ENCODE measurements at places on chromosomes 6 and 20.
A peak's percentile ranks its signal among the peaks of the same experiment; 100 is the strongest.

GRCh38 chr6:2809015-2809414, 32.6 kb downstream of the SERPINB1 start:
- no peak for DNase-seq

DNA sequence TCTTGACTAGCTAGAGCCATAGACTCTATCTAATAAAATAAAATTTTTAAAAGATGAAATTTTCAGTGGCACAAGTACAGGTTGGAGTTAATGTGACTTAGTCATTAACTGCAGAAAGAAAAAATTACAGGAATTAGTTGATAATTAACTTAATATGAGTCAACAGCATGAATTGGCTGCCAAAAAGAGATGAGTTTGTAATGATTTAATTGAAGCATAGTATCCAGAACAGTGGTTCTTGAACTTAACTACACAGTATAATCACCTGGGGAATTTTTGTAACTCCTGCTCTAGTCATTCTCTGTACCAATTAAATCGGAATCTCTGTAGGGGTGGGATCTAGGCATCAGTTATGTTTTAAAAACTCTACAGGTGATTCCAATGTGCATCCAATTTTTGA, 46.3 kb upstream of the HMGN3 start:
- DNase-seq, result no peak

- DNase-seq, result no peak
Measured at GRCh38 chr20:57203986-57204385, 62.5 kb downstream of the BMP7 start.

DNA sequence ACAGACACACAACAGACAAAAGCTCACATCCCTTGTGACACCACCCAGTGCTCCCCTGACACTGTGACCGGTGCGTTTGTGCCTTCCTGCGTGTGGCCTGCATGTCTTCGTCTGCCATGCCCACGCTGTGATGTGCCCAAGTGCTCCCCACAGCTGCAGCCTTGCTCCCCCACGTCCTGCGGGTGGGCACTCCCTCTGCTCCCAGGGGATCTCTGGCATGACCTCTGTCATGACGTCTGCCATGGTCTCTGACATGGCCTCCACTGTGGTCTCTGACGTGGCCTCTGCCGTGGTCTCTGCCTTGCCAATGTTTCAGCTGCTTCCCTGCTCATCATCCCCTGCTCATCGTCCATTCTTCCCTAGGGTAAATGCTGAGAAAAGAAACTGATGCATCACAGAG, 200.9 kb downstream of the DLL1 start:
- DNase-seq, result peak; percentile 16

DNA sequence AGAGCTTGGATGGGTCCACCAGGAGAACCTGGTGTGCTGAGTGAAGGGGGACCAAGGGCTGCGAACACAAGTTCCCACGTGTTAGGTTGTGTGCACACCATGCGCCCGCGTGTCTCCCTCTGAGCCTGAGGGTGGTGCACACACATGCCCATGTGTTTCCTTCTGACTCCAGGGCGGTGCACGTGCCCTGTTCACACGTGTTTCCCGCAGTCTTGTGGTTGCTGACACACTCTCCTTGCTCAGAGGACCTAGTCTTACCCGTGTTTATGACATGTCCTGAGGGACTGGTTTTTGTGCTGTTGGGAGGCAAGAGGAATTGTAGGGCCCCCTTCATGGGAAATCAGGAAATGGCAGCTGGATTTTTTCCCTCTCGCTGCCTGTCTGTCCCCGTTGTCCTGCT, 36.3 kb upstream of the PCMTD2 start:
- DNase-seq, result peak; percentile 10

DNA sequence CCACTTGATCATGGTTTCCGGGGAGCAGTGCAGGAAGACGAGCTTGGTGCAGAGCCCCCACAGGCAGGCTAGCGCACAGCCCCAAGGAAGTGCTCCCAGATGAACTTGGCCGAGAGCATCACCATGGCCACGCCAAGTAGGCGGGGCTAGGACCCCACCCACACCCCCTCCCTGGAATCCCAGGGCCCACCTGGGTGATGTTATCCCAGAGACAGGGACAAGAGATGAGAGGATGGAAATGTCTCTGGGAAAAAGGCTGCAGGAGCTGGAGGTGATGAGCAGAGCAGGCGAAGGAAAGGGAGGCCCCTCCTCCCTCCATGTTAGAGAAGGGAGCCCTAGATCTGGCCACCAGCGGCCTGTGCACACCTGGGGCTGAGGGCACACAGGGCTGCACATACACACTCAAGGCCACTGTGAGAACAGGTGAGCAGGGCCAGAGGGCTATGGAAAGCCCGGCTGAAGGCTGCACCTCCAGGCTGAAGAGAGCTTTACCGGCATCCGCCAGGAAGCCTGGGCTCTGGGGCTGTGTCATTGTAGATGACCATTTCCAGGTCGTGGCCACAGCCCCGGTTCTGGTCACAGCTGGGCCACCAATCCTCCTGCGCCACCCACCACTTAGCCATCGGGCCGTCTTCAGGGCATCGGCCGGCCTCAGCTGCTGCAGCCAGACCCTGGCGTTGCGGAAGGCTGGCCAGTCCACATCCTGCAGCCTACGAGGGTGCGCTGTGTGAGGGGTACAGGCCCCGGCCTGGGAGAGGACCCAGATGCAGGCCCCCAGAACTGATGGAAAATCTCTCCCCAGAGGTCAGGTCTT, 24.9 kb downstream of the NPEPL1 start:
- peak; percentile 6 for DNase-seq

DNA sequence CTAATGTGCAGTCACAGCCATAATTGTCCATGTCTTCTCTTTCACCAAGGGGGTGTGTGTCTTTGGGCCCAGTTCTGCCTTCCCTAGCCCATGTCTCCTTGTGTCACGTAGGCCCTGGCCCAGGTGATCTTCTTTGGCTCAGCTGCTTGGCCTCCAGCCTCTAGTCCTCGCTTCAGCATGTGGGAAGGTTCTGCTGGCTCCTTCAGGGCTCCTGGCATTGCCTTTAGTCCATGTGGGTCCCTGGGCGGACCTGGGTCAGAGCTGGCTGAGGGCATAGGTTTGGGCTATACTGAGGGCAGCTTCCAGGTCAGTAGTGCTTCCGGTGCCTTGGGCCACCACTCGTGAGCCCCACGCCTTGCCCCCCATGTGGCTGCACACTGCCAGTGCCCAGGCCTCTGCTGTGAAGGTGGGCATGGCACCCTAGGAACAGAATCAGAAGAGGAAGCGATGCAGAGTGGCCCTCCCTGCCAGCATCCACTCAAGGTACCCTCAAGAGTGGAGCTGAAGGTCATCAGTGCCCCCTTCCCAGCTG, 12.8 kb downstream of the AARS2 start:
- DNase-seq, result no peak

DNA sequence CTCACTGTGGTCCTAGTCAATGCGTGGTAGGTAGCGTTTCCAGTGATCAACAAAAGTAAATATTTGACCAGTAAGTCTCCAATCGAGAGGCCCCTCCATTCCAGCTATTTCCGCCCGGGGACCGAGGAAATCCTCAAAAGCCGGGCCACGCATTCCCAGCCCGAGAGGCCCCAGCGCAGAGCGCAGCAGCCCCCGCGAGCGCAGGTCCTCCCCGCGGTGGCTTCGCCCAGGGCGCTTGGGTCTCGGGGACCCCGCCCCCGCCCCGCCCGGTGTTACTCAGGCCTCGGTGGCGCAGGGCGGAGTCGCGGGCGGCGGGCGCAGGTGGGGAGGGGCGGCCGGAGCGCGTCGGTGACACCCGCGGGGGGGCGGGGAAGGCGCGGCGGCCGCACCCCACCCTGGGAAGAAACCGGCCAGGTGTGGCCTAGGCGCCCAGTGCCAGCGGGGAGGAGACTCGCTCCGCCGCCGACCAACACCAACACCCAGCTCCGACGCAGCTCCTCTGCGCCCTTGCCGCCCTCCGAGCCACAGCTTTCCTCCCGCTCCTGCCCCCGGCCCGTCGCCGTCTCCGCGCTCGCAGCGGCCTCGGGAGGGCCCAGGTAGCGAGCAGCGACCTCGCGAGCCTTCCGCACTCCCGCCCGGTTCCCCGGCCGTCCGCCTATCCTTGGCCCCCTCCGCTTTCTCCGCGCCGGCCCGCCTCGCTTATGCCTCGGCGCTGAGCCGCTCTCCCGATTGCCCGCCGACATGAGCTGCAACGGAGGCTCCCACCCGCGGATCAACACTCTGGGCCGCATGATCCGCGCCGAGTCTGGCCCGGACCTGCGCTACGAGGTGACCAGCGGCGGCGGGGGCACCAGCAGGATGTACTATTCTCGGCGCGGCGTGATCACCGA, at the start of gene DSP:
DSP (plus strand) TSS at position 497 of the 890 bp plus-strand sequence; CDS start at position 742, 245 bp downstream.
- DNase-seq, result no peak

- no peak for DNase-seq
Measured at GRCh38 chr6:169858293-169858934, 107.0 kb downstream of the ERMARD start.

- DNase-seq, result no peak
Measured at GRCh38 chr6:127077886-127078285, 40.6 kb upstream of the RSPO3 start.

GRCh38 chr6:56475736-56476457, 166.8 kb downstream of the DST start:
- no peak for DNase-seq

- no peak for DNase-seq
Measured at GRCh38 chr6:5172041-5172653, 87.0 kb downstream of the PPP1R3G start.

DNA sequence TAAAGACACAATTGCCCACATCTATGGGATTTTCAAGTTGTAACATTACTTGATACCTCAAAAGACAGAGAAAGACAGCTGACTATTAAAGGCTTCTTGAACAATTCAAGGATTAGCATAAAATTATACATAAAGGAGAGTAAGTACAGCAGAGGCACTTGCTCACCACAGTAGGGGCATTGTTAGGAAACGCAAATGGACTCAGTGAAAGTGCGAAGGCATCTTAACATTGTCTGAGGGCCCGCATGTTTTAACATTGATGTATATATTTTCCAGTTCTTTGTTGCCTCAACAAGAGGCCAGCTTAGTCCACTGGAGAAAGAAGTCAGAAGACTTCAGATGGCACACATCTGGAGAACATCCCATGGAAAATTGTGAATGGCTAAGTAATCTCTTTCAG, 115.4 kb downstream of the SIM1 start:
- no peak for DNase-seq

DNA sequence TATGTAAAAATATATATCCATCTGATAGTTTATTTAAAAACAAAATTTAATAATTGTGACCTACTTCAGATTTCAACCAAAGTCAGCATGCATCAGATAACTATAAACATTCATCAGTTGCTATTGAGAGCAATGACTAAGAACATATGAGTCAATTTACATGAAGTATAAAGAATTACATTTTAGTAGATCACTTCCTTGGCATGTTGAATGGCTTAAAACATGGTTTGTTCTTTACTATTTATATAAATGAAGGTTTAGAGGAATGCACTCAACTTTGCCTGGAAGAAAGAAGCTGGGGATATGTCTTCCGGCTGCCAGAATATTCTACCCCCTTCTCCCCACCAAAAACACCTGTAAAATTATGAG, 6.4 kb upstream of the FAM217A start:
- DNase-seq, result no peak

GRCh38 chr20:15742087-15742486, 831.2 kb downstream of the KIF16B start:
- DNase-seq, result no peak

GRCh38 chr20:47487175-47487917, 14.3 kb upstream of the NCOA3 start:
- DNase-seq, result peak; percentile 92

DNA sequence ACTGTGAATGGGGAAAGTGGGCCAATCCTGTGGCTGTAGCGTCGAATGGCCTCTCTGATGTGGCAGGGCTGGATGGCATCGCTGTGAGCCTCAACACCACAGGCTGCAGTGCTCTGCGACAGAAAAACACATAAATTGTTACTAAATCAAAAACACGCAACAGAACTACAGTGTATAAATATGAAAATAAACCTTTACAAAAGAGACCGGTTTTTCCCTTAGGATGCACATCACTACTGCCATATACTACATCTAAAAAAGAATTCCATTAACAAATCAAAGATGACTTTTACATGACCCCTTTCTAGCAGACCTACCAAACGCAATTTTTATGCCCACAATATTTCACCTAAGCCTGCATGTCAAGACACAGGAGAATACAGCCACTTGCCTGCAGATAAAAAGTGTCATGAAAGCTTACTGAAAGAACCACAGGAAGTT, 395.5 kb upstream of the RUNX2 start:
- peak; percentile 74 for DNase-seq

GRCh38 chr6:38973178-38974057, 75.2 kb upstream of the GLP1R start:
- DNase-seq, result no peak

- DNase-seq, result peak; percentile 87
Measured at GRCh38 chr6:43769526-43770371, at the start of gene VEGFA. Gene VEGFA (plus strand): TSS chr6:43770211.

- no peak for DNase-seq
Measured at GRCh38 chr6:81792826-81793225, 40.3 kb upstream of the TENT5A start.

DNA sequence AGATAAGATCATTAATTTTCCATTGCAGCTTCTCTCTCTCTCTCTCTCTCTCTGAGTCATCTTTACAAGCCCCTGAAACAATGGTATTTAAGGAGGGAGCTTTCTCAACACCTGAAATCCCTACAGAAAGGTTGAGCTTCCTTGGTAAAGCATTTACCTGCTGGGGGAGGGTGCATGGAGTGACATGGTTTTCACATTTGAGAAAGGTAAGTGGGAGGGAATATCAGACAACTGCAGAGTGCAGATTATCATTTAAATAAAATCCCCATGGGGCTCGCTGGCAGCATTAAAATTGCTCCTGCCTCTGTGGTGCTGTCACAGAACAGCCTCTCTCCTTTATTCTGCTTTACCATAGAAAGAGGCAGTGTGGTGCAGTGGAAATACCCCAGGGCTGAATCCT, 10.3 kb upstream of the PDYN start:
- DNase-seq, result no peak

DNA sequence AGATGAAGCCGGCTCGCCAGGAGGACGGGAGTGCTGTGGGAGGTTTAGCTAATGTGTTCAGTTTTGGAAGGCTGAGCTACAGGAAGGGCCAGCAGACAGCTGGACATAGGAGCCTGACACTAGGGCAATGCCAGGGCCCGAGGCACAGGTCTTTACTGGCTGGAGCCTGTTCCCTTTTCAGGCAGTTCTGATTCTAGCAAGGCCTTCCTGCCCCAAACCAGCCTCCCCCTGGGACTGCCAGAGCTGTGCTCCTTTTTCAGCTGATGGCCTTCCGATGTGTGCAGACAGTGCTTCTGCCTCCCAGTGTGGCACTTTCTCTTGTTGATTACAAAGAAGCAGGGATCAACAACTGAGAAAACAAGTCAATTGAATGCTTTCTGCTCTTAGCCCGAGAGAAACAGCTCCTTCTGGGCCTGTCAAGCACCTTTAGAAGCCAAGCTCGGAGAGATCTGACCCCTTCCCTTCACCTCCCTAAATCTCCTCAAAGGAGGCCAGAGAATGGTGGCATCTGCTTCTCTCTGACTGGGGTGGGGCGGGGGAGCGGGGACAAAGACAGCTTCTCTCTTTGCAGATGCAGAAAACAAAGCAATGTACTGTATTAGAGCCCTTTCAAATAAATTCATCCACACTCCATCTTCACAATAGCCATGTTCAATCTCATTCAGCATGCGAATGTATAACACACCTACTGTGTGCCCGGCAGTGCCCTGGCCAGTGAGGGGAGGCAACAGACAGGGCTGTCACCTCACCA, 63.2 kb downstream of the RAB44 start:
- no peak for DNase-seq
